ENCODE measurements at places on chromosomes 7 and 10. TPM values are rescaled to one million over a fixed set of nuclear protein-coding genes. Genes with fewer than 3 reads are reported as not detected.

- no peak for DNase-seq
These were observed 13.5 kb downstream of the SEMA3C start for GRCh38 chr7:80905334-80905733.

- DNase-seq = no peak
These were observed 608.0 kb downstream of the PHTF2 start for GRCh38 chr7:78406531-78406930.

DNA sequence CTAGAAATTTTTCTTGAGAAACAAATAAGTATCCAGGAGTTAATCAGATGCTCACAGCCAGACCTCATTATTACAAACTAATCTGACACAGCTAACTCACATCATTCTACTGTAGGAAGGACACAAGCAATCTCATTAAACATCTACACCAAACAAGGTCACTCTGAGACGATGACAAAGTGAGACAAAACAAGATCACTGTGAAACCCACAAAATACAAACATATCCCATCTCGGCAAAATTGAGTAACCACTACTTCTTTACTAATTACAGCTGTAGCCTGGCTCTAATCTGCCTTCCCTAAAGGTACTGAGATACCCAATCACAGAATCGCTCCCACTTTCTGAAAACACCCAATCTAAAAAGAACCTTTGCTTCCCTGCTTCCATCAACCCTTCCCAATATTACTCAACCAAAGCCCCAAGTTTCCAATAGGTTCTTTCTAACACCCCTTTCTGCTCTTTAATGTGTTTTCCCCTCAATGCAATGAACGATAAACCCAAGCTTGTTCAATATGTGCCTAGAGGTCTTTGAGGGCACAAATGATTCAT, 26.9 kb downstream of the CCDC6 start:
- DNase-seq = no peak

The HOXA11 gene
- not detected for total RNA-seq

GRCh38 chr7:102277901-102278300, 8.8 kb upstream of the SH2B2 start:
- DNase-seq = no peak

DNA sequence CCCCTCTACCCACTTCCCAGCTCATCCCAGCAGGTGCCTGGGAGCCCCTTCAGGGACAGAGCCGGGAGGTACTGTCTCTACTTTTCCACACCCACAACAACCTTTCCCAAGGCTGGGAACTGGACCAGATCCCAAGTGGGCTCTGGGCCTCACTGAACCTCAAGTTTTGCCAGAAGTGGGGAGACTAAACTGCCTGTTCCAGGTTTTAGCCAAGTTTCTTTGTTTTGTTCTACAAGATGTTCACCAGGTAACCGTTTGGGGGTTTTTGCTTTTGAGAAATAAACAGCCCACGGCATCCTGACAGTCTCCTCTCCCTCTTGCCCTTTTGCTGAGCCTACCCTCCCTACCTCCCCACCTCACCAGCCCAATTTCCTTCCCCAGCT, 10.6 kb upstream of the EMX2 start:
- no peak for DNase-seq

The ADCK2 gene
- total RNA-seq = 15.8 TPM

GRCh38 chr10:2589196-2589595, 478.2 kb upstream of the PFKP start:
- DNase-seq = no peak

DNA sequence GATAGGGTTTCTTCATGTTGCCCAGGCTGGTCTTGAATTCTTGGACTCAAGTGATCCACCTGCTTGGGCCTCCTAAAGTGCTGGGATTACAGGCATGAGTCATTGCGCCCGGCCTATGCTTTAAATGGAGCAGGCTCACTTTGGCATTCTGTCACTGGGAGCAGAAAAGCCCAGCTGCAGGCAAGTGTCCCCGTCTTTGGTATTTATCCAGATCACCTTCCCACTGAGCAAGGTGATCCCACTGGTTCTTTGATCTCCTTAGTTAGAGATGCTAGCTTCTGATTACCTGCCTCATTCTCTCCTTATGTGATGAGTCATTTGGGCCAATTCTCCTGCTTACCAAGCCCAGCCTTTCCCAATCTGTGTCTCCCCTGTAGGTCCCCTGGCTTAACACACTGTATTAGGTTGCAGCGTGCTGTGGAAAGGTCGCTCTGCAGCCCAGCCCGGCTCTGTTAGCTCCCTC, 39.3 kb downstream of the SPDYE5 start:
- DNase-seq = no peak

DNA sequence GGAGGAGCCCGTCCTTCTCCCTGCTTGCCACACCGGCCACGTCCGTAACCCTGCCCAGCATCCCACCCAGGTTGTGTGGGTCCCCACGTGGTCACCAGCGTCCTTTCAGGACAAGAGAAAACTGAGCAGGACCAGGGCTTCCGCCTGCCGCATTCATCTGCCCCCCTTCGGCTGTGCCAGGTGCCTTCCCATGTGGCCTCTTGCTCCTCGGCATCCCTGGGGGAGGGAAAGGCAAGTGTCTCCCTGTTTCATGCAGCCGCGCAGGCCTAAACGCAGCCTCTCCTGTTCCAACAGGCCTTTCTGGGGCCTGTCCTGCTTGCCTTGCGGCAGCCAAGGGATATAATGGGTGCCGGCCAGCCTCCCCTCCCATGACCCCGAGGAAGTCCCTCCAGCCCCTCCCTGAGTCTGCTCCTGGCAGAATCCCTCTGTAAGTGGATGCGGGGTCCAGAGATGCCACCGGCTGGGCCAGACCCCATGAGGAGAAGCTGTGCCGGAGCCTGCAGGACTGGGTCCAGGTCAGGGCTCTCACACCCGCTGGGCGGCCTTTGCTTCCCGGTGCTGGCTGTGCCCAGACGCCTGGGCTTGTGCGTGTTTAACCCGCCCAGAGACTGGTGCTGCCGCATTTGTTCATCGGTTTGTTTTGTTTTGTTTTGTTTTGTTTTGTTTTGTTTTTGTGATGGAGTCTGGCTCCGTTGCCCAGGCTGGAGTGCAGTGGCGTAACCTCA, 23.1 kb downstream of the SHH start:
- DNase-seq = no peak

- DNase-seq = no peak
These were observed 49.4 kb downstream of the VCL start for GRCh38 chr10:74047304-74047703.

The DRGX gene
- not detected for total RNA-seq

- DNase-seq = no peak
These were observed 110.1 kb upstream of the KIF5B start for GRCh38 chr10:32166365-32166764.

DNA sequence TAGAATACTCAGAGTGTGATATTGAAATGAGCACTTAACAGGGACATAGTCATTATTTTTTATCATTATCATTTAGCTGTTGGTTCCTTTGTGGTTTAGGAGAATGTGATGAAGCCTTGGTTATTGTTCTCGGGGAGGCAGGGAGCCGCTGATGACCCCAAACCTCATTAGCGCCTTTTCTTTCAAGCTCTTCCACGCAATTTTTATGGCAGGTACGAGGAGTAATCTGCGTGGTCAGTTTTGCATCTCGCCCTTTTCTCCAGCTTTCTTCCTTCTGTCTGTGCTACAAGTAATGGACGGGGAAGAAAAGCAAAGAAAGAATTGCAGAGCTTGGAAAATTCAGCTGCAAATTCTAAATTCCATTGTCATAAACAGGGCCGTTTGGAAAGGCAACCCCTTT, 338.4 kb downstream of the GLRX3 start:
- DNase-seq = no peak

The PRPS1L1 gene
- not detected for total RNA-seq

DNA sequence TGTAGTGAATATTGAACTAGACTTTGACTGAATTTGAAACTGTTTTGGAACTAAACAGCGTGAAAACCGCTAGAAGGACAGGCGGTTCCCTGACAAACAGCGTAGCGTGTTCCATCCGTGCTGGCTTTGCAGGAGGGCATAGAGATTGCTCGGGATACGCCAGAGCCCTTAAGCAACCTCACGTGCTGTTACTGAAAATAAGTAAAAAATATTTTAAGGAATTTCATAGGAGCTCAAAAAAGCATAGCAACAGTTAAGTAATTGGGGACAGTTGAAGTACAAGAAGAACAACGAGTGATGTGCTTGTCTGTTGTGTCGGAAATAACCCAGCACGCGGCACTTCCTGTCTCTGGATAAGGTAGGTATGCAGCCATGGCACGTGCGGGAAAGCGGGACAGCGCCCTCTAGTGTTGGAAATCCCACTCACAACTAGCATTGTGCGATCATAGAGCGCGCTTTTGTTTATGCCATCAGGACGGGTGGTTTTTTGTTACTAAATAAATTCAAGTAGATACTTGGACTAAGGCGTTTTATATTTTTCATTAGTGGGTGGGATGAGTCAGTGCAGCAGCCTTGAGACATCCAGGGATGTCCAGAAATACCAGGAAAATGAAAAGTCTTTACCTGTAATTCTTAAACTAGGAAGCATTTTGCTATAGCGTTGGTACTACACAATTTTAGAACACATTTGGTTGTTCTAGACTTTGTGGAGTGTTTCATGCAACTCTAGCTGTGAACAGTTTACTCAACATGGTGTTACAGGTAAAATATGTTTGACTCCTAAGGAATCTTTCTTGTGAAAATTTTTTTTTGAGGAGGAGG, 50.4 kb downstream of the DNAJB6 start:
- DNase-seq = peak; percentile 89

GRCh38 chr10:88012641-88013040, 149.2 kb downstream of the PTEN start:
- no peak for DNase-seq

DNA sequence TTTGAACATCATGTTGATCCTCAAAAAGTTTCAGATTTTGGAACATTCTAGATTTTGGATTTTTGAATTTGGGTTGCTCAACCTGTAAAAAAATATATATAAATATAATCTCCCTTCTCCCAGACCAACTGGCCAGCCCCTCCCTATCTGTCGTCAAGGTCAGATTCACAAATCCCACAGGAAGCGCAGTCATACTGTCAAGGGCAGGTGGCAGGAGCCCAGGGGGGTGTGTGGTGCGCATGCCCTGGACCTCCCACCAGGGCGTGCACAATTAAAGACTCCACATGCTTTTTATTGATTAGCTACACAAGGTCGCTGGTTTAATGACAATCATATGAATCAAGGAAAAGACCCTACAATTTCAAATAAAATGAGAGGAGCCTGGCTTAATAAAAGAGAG, 77.0 kb upstream of the EEPD1 start:
- no peak for DNase-seq

The ARHGAP22 gene
- 29.1 TPM for total RNA-seq

GRCh38 chr7:126658684-126659083, 594.1 kb downstream of the GRM8 start:
- DNase-seq = no peak
